ENCODE measurements at places on chromosomes 7 and 10. TPM values are rescaled to one million over a fixed set of nuclear protein-coding genes. Genes with fewer than 3 reads are reported as not detected.
A peak's percentile ranks its signal among the peaks of the same experiment; 100 is the strongest.

- no peaks in the 10 kb centered on the region for H3K4me1 ChIP-seq
- peaks cover 18% of the 10 kb centered on the region for H3K36me3 ChIP-seq
- H3K27ac ChIP-seq: no peak overlapping the region
Measured at GRCh38 chr7:16944936-16945335, 63.2 kb upstream of the AGR3 start.

DNA sequence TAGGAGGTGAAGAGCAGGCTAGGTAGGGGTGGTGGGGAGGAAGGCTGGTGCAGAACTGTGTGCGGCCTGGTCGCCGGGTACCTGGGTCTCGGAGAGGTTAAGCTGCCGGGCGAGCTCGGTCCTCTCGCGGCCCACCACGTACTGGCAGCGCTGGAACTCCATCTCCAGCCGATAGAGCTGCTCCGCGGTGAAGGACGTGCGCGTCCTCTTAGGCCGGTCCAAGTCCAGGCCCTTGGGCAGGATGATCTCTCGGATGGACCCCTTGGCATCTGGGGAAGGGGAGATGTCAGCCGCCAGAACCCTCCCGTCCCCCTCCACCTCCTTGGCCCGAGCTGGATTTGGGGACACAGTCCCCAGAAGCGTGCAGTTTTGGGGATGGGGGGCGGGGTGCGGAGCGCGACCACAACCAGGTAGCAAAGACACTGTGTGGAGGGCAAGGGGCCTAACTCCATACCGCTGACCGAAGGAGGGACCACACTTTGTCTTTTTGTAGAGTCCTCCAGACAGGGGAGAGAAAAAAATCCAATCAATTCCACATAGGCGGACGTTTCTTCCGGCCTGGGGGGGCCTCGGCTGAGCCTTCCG lies 1.6 kb downstream of the VAX1 start:
- peaks cover 34% of the 10 kb centered on the region for H3K4me1 ChIP-seq
- no peaks in the 10 kb centered on the region for H3K36me3 ChIP-seq
- no peak overlapping the region for H3K4me3 ChIP-seq
- no peak for DNase-seq
- H3K27ac ChIP-seq: no peak overlapping the region

KIF20B gene
- 22.6 TPM for total RNA-seq

DNA sequence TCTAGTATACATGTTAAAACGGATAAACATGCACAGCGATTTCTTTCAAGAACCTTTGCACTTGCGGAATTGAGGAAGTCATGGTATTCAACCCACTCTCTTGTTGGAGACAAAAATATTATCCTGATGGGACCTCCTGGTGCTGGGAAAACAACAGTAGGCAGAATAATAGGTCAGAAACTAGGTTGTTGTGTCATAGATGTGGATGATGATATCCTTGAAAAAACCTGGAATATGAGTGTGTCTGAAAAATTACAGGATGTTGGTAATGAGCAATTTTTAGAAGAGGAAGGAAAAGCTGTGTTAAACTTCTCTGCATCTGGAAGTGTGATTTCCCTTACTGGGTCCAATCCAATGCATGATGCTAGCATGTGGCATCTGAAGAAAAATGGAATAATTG lies 6.9 kb downstream of the THNSL1 start:
- no peaks in the 10 kb centered on the region for H3K27me3 ChIP-seq
- H3K36me3 ChIP-seq: peaks cover 27% of the 10 kb centered on the region
- H3K27ac ChIP-seq: peak overlapping the region; percentile 56
- peaks cover 5% of the 10 kb centered on the region for H3K4me1 ChIP-seq
- no peak overlapping the region for H3K4me3 ChIP-seq

DNA sequence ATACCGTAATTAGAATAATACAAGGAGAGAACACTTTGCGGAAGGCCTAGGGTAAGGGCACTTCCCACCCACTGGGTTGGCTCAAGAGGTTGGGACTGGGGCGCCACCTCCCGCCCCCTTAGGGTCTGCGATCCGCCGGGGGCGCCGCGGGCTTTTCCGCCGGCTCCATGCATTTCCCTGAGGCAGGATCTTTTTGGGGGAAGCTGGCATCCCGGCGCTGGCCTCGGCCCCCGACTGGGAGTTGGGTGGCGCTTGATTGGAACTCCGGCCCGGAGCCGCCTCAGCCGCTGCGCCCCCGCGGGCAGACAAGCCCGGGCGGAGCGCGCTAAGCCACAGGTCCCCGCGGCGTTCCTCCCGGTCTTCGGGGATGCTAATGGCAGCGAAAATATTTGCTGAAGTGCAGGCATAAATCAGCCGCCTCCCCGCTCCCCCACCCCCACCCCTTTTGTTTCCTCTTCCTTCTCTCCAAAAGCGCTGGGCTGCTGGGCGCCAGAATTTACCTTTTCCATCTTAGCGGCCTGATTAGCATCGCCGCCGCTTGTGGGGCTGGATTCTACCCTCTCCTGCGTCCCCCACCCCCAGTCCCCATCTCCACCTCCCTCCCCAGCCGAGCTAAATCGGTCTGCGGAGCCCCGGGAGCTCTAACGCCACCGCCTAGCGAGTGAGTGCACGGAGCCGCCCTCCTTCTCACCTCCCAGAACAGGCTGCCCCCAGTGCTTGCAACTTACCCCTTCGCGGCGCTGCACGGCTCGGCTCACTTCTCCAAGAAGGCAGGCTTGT lies 5.1 kb downstream of the UNC5B start:
- H3K4me1 ChIP-seq: peaks cover 23% of the 10 kb centered on the region
- no peak overlapping the region for H3K27ac ChIP-seq
- H3K27me3 ChIP-seq: peaks cover 27% of the 10 kb centered on the region

DNA sequence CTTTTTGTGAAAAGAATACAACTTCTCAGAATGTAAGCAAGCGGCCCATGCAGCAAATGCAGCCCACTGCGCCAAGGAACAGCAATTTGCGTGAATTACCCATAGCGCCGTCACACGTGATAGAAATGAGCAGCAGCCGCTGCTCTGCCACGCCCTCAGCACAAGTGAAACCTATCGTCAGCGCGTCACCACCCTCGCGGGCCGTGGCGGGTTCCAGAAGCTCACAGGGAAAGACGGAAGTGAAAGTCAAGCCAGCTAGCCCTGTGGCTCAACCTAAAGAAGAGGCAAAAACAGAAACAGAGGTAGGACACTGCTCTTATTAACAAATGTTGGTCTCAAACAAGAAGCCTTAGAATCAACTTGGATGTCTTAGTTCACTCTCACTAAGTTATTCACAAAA lies 70.5 kb downstream of the SHH start:
- H3K4me3 ChIP-seq: no peak overlapping the region
- no peak for DNase-seq
- H3K36me3 ChIP-seq: peaks cover 45% of the 10 kb centered on the region
- H3K27me3 ChIP-seq: no peaks in the 10 kb centered on the region

- no peak for DNase-seq
- H3K4me3 ChIP-seq: no peak overlapping the region
- H3K27me3 ChIP-seq: peaks cover 2% of the 10 kb centered on the region
- peaks cover 6% of the 10 kb centered on the region for H3K4me1 ChIP-seq
Measured at GRCh38 chr10:73932620-73933112, 21.7 kb downstream of the PLAU start.

GRCh38 chr7:17158261-17158660 lies 140.2 kb upstream of the AHR start:
- H3K27ac ChIP-seq: no peak overlapping the region
- H3K27me3 ChIP-seq: no peaks in the 10 kb centered on the region
- no peak overlapping the region for H3K4me3 ChIP-seq
- DNase-seq: no peak

FBH1 gene
- total RNA-seq: 94.1 TPM

GRCh38 chr7:13327669-13328068 lies 640.2 kb downstream of the ARL4A start:
- H3K27me3 ChIP-seq: no peaks in the 10 kb centered on the region
- H3K4me1 ChIP-seq: no peaks in the 10 kb centered on the region
- H3K36me3 ChIP-seq: no peaks in the 10 kb centered on the region
- DNase-seq: no peak
- H3K4me3 ChIP-seq: no peak overlapping the region

DNA sequence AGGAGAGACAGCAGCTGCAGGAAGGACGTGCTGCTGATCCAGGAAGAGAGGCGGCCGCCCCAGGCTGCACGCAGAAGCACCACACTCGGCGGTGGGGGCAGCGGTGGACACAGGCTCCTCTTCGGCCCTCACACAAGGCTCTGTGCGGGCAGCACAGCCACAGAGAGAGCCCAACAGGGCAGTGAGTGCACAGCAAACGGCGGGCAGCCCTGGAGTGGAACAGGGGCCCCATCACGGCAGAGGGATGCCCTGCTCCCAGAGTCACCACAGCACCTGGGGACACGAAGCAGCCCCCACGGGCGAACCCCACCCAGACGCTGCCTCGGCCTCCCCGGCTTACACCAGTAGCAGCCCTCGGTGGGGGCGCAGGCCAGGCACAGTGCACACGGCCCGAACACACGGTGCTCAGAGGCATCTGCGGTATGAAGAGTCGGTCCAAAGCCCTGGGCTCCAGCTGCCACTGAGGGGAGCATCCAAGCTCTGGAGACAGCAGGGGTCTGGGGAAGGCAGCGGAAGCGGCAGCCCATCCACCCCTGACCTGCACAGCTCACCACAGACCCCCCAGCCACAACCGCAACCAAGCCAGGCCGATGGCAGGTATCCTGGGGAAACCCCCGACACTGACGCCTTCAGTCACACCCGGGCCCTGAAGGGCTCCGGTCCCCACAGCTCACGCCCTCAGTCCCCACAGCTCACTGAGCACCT lies 16.8 kb downstream of the NUDT1 start:
- no peak for DNase-seq
- no peak overlapping the region for H3K4me3 ChIP-seq
- H3K27ac ChIP-seq: no peak overlapping the region
- H3K27me3 ChIP-seq: no peaks in the 10 kb centered on the region
- no peaks in the 10 kb centered on the region for H3K36me3 ChIP-seq
- H3K4me1 ChIP-seq: peaks cover 15% of the 10 kb centered on the region

GRCh38 chr7:130913639-130914553 lies 179.9 kb upstream of the KLF14 start:
- H3K27me3 ChIP-seq: no peaks in the 10 kb centered on the region
- no peak for DNase-seq
- peaks cover 58% of the 10 kb centered on the region for H3K4me1 ChIP-seq
- peak overlapping the region; percentile 95 for H3K27ac ChIP-seq
- peak overlapping the region; percentile 100 for H3K4me3 ChIP-seq

TSPAN15 gene
- total RNA-seq: 0.68 TPM

DNA sequence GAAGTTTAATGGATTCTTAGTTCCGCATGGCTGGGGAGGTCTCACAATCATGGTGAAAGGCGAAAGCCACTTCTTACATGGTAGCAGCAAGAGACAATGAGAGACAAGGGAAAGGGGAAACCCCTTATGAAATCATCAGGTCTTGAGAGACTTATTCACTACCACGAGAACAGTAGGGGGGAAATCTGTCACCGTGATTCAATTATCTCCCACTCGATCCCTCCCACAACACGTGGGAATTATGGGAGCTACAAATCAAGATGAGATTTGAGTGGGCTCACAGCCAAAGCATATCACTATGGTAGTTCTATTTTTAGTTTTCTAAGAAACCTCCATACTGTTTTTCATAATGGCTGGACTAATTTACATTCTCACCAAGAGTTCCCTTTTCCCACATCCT lies 36.7 kb downstream of the SPAM1 start:
- DNase-seq: no peak
- no peak overlapping the region for H3K4me3 ChIP-seq
- no peaks in the 10 kb centered on the region for H3K4me1 ChIP-seq
- no peak overlapping the region for H3K27ac ChIP-seq

DNA sequence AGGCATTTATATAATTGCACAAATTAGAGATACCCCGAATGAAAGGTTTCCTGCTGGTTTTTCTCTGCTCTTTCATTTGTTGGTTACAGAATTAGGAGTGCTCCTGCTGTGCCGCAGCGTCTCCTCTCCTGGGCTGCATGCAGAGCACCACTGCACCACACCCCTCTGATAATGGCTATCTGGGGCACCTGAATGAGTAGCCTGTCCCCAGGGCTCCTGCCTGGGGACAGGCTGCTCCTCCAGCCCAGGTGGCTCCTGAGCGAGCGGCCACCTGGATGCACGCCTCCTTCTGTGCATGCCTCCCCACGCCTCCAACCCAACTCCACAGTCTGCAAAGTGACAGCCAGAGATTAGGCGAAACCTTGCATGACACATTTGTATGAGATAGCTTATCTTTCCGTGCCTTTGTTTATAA lies 242.6 kb upstream of the FZD8 start:
- DNase-seq: no peak
- H3K4me1 ChIP-seq: no peaks in the 10 kb centered on the region
- no peak overlapping the region for H3K27ac ChIP-seq
- no peaks in the 10 kb centered on the region for H3K36me3 ChIP-seq
- H3K27me3 ChIP-seq: peaks cover 3% of the 10 kb centered on the region

DNA sequence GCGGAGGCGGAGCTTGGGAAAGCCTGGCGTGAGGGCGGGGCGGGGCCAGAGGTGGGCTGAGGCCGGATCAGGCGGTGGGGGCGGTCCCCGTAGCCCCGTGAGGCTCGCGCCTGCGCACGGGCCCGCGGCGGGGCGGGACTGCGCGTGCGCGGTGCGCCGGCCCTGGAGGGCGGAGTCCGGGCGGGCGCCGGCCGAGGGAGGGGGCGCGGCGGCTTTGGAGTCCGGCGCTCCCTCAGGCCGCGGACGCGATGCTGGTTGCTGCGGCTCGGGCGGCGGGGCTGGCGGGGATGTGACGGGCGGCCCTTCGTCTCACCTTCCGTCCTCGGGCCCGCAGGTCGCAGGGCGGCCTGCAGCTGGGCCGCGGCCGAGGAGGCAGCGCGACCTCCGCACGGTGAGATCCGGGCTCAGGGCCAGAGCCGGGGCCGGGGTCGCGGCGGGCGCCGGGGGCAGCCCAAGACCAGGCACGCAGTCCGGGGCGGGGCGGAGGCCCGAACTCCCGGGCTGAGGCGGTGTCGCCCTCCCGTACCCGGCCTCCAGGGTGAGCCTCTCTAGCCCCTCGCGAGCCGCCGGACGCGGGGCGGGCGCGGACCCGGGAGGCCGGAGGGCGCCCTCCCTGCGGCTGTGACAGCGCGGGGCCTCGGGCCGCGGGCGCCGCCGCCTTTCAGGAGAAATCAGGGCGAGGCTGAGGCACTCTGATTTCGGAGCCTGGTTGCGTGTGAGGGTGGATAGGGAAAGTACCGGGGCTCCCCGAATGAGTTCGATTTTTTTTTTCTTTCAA lies at the start of gene CCSER2:
Gene CCSER2 (plus strand): TSS at position 172 of the 778 bp plus-strand sequence. CDS start 42,464 bp downstream, outside the sequence.
- H3K27me3 ChIP-seq: no peaks in the 10 kb centered on the region
- peaks cover 33% of the 10 kb centered on the region for H3K4me1 ChIP-seq
- peak within 1 kb of the TSS; percentile 92 for H3K4me3 ChIP-seq
- H3K36me3 ChIP-seq: peaks cover 2% of the 10 kb centered on the region
- peak; percentile 80 for DNase-seq
- H3K27ac ChIP-seq: peak within 1 kb of the TSS; percentile 96

GRCh38 chr7:8480527-8480926 lies 47.1 kb downstream of the NXPH1 start:
- H3K36me3 ChIP-seq: no peaks in the 10 kb centered on the region
- H3K4me1 ChIP-seq: no peaks in the 10 kb centered on the region
- DNase-seq: no peak
- no peak overlapping the region for H3K27ac ChIP-seq

Measured in naive thymus-derived CD8-positive, alpha-beta T cell (primary cell).